ENCODE measurements at places on chromosomes 12 and 14. TPM values are rescaled to one million over a fixed set of nuclear protein-coding genes. Genes with fewer than 3 reads are reported as not detected.

- DNase-seq = no peak
These were observed 8.0 kb downstream of the PSMA6 start for GRCh38 chr14:35300228-35300627.

The ASB2 gene
- total RNA-seq = 0.21 TPM

DNA sequence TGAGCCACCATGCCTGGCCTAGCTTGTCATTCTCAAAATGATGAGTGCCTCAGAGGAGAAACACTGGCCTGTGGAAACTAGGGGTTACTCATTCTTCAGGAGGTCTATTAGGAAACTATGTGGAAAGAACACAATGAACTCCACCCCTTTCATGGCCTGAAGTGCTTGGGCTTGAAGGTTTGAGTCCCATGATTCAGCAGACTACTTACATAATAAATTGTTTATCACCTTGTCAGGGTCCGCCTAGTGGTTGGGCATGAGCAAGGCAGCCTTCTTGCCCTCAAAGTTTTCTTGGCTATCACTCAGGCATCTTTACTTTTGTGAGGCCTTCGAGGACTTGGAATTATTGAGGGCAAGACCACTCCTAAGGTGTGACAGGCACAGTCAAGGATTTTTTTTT is 251.2 kb downstream of the ACSS3 start:
- no peak for DNase-seq

The E2F7 gene
- total RNA-seq = 8.7 TPM

GRCh38 chr14:59214702-59215302 is 26.3 kb downstream of the DAAM1 start:
- no peak for DNase-seq

- DNase-seq = no peak
These were observed 3.5 kb downstream of the PCNX4 start for GRCh38 chr14:60095231-60095630.

GRCh38 chr14:61889914-61890351 is 127.7 kb downstream of the SNAPC1 start:
- DNase-seq = no peak

DNA sequence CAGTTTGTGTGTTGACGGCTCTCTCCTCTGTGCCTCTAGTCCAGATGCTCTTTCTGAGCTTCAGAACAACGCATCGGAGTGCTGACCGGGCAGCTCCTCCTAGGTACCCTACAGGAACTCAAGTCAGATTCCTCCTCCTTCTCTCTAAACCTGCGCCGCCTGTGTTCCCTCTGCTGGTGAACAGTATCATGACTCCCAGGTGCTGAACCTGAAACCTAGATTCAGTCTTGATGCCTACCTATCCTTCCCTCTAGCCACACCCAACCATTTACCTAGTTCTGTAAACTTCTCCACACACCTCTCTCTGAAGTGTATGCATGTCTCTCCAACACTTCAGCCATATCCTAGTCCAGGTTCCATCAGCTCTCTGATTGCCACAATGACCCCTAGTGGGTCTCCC is 112.7 kb downstream of the EFCAB11 start:
- peak; percentile 26 for DNase-seq

- no peak for DNase-seq
These were observed 2.8 kb downstream of the RDH5 start for GRCh38 chr12:55722948-55723347.

DNA sequence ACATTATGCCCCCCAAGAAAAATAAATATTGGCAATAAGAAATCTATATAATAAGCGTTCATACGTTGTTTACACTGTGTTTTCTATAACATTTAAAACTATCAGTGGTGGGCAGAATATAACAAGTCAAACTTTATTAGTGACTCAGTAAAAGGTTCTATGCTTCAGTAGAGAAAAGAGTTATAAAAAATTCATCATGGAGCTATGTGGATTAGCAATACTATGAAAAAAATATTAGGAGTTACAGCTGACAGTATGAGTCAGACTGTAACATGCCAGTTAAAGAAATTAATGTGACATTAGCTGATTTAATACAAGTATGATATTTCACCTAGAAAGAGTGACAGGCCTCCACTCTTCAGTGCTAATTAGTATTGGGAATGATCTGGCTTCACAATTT is 125.1 kb upstream of the GARIN6 start:
- DNase-seq = no peak
